ENCODE measurements at places on chromosomes 11 and 22.

- DNase-seq: no peak
These were observed 3.3 kb upstream of the ABCG4 start for GRCh38 chr11:119145551-119145950.

GRCh38 chr11:31645747-31646146, 136.2 kb downstream of the ELP4 start:
- DNase-seq: no peak

DNA sequence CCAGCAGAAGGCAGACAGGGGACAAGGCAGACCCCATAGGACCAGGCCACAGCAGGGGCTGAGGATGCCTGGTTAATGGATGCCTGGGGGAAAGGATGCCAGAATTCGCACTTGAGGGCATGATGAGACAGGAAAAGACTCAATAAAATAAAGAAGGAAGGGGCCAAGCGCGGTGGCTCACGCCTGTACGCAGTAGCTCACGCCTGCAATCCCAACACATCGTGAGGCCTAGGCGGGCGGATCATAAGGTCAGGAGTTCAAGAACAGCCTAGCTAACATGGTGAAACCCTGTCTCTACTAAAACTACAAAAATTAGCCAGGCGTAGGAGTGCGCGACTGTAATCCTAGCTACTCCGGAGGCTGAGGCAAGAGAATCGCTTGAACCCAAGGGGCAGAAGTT, 9.8 kb downstream of the APOBEC3D start:
- no peak for DNase-seq

DNA sequence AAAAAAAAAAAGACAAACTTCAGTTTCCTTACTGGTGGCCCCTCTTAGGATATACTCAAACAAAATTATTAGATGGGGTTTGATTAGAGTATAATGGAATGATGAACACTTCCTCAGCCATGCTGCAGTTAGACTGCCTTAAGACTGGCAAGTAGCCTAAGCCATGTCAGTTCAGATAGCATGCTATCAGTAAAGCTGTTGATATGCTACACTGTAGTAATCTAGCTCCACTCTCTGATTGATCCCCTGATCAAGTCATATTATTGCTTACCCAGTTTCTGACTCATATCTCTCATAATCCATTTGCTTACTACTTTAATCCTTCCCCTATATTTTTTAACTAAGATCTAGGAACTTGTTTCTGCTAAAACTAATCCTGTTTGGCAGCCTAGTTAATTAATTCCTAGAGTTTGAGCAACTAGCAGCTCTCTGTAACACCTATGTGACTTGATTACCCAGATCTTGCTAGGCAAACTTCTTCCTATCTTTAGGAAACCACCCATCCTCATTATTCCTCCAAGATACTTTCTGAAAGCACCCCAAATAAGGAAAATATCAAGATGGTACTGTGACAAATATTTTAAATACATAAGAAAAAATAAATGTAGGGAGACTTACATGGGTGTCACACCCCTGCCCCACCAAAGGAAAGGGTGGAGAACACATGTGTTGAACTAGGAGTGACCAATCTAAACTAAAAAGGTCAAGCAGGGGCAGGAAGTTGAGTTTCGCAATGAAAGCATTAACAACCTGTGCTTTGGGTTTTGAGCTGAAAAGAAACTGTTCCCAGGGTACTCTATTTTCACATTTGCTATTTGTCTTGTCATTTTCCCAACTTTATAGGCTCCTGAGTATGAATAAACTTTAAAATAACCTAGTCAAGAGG, 43.2 kb downstream of the PIK3C2A start:
- no peak for DNase-seq

- DNase-seq: no peak
These were observed 931 bp downstream of the CADM1 start for GRCh38 chr11:115503083-115503885.

GRCh38 chr11:93606721-93607120, 54.8 kb upstream of the CEP295 start:
- DNase-seq: no peak

DNA sequence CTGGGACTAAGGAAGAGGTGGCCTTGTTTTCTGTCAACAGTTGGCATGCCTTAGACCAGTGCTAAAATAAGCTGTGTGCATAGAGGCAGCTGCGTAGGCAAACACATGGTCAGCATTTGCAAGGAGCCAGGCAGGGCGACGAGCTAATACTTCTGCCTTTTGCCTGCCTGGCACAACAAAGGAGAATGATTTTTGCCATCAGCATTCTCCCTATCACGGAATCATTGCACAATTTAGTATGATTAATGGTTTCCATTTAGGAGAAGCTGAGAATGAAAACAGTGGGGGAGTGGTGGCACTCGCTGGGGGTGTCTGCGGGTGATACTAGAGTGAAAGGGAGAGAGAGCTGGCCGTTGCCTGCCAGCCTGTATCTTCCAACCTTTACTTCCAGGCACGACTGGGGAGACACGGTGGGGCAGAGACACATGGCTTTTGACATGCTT, 336.0 kb downstream of the CADM1 start:
- DNase-seq: no peak

DNA sequence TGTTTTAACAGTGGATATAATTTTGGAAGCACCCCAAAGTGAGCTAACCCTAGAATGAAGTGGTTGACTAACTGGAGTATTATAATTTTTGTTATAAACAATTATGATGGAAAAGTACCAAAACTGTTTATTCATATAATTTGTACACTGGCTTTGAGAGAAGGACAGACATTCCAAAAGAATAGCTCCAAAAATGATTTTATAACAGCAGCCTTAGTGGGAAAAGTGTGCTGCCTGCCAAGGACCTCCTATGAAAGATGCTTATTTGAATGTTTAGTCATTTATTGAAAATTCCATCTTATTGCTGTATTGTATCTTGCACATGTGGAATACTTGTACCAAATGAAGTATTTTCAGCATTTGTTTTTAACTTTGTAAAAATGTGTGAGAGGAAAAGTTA, 169.8 kb downstream of the GUCY1A2 start:
- DNase-seq: no peak

GRCh38 chr11:86687185-86687778, 14.9 kb upstream of the ME3 start:
- DNase-seq: no peak

DNA sequence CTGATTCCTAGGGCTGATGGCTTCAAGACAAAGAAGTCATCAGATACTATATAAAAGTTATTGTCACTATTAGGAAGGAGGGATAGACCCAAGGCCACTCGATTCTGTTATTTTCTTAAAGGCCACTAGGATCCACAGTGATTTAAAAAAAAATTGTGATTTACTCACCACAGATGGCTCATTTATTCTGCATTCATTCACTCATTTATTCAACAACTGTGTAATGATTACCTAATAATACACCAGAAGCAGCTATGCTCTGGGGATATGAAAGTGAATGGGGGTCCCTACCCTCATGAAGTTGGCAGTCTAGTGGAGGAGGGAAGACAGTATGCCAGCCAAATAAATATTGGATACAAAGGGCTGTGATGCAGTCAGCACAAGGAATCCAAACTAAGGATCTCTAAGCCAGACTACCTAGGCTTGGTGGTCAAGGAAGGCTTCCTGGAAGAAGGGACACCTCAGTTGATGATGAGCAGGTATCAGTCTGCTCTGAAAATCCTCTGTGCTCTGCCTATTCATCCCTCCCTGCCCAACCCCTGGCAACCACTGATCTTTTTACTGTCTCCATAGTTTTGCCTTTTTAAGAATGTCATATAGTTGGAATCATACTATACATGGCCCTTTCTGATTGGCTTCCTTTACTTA, 110.5 kb downstream of the NAT10 start:
- DNase-seq: no peak

- no peak for DNase-seq
These were observed 59.4 kb upstream of the NNMT start for GRCh38 chr11:114236829-114237228.

- no peak for DNase-seq
These were observed at the start of gene CLDN5 for GRCh38 chr22:19524170-19525115. CLDN5 (minus strand) TSS chr22:19524410; CDS start chr22:19524255, 155 bp downstream.

GRCh38 chr22:39253435-39254070, 8.8 kb upstream of the PDGFB start:
- no peak for DNase-seq

- DNase-seq: no peak
These were observed 120.8 kb upstream of the CHORDC1 start for GRCh38 chr11:90343673-90344072.

DNA sequence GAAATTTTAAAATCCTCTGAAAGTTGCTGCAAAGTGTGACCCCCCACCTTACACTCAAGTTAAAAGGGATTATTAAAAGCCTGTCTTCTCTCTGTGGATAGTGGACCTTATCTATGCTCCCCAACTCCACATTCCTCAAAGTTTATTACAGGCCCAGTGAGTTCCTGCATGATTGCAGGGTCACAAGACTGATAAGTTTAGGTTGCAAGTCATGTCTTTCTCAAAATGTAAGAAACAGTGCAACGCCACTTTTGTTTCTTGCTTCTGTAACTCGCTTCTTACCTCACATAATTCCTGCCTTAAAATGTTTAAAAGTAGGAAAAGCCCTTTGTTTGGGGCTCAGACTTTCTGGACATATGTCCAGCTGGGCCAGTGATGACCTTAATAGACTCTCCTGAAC, 38.4 kb upstream of the GLYAT start:
- DNase-seq: no peak

GRCh38 chr22:44405661-44406060, 92.4 kb downstream of the RTL6 start:
- DNase-seq: no peak

- DNase-seq: no peak
These were observed 491.5 kb upstream of the KIRREL3 start for GRCh38 chr11:127492029-127492428.

- no peak for DNase-seq
These were observed 6.2 kb downstream of the TEAD1 start for GRCh38 chr11:12680246-12680939.

DNA sequence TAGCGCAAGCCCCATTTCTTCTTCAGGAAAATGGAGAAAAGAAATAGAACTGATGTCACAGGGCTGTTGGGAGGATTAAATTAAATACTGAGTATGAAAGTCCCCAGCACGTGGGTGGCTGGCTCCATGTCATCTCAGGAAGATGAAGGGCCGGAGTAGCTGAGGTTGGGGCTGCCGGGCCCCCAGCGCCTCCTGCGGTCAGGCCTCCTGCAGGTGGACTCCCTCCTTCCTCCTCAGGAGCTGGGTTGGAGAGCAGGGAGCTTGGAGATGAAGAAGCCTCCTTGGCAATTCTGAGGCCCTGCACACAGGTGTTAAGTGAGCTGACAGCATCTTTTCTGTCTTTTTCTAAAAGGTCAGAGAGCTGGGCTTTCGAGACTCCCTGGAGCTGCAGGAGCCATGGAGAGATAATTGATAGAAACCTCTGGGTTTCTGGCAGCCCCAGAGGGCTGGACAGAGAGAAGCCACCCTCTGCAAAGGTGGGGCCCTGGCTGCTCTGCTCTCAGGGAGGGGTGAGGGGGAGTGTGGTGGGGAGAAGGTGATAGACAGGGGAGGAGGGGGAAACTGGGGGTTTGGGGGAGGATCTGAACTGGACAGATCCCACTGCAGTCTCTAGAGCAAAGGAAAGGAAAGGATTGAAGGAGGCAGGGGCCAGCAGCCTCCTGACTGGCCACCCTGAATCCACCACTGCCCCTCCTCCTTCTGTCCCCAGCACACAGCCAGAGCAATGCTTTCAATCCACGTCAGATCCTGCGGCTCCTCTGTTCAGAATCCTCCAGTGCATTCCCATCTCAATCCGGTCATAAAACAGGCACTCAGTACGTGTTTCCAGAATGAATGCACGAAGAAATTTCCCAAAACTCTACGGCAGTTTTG, 210.8 kb downstream of the CEP164 start:
- no peak for DNase-seq

DNA sequence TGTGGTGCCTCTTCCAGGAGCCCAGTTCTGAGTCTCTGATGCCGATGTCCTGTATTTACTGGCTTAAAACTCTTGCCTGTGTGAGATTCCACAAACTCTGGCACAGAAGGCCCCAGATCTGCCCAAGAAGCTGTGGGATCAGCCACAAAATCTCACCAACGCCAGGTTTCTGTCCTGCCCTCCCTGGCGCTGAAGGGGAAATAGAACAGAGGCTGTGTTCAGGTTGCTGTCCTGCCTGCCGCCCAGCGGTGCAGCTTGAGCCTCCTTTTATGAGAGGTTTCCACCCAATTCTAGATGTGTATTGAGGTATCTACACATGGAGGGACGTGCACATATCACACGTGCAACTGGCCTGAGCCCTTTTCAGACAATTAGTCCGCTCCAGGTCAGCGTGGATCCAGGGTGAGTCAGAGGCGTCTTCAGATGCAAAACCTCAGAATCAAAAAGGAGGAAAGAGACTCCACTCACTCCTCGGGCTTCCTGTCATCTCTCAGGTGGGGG, 2.2 kb downstream of the TMEM80 start:
- DNase-seq: no peak

DNA sequence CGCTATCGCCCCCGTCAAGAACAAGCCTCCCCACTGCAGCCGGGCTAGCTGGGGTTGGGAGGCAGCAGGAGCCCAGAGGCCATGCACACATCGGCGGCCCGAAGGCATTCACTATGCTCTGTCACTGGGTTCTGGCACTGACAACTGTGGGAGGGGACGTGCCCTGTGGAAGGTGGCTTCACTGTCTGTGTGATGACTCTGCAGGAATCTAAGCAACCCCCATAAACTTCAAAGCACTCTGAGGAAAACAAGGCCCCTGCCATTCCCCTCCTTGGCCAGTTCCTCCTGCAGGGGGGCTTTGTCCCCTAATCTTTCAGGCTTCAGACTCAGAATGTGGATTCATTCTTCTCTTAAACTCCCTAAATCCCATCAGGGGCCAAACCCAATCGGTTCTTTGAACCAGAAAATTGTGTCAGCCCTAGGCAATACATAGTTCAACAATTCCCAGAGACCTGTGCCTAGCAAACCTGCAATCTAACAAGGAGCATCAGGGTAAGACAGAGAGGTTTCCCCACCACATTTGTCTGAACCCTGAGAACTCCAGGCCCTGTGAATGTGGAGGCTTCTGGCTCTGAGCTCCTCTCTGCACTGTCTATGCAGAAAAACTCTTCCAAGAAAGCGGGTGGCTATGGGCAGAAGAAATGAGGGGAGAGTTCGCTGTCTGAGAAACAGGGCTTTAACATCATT, 1477.2 kb downstream of the TBC1D22A start:
- no peak for DNase-seq

- no peak for DNase-seq
These were observed 38.3 kb downstream of the TBX1 start for GRCh38 chr22:19798891-19799293.

GRCh38 chr22:44491269-44492035, 6.6 kb downstream of the RTL6 start:
- no peak for DNase-seq
